GM20000 (cell line): ENCODE measurements at places on chromosomes 11 and 22.

DNA sequence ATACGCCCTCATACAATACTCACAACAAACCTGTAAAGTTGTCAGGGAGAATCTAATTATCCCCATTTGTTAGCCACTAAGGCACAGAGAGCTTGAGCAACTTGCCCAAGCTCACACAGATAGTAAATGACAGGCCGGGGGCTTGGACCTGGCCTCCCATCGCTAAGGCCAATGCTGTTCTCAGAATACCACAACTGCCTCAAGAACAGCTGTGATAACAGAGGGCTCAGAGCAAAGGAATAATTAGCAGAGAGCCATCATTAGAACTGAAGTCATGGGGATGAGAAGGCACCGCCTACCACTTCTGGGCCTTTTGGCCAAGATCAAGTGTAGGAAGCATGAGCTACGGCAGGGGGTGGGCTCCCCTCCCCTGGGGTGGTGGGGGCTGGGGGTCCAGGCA is 98.6 kb downstream of the FEZ1 start:
- DNase-seq, result no peak

GRCh38 chr22:49186762-49187161 is 640.9 kb downstream of the BRD1 start:
- DNase-seq, result no peak

- no peak for DNase-seq
Observed at GRCh38 chr11:69127081-69127850, 28.5 kb upstream of the SMIM38 start.

- DNase-seq, result no peak
Observed at GRCh38 chr22:18120857-18121256, 10.2 kb downstream of the TUBA8 start.

DNA sequence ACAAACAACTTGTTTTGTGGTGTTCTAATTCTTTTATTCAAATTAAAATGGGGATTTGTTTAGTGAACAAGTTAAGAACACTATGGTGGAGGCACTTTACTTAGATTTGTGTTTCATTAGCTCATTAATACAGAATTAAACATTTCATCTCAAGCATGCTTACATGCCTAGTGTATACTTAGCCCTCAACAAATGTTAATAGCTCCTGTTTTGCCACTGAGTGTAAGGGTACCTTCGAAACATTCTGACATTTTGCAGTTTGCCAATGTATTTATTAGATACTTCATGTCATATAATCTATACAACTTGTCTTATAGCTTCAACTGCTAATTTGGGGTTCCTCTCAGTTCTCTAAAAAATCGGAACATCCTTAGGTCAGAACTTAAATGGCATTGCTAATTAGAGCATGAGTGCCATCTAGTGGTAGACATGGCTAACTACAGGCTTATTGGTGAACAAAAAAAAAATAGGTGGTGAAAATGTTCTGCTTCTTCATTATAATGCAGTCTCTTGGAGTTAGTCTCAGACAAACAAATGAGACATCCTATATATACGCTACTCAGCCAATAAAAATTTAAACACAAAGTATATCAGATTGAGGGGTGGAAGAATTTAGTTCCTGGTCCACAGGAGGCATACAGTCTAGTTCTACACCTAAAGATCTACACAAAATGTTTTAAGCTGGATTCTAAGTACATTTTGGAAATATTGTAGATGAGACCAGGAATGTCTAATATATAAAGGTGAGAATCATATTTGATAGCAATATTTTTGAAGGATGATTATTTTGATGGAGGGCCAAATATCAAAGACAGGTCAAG is 4.9 kb upstream of the CNTN5 start:
- DNase-seq, result peak; percentile 54

DNA sequence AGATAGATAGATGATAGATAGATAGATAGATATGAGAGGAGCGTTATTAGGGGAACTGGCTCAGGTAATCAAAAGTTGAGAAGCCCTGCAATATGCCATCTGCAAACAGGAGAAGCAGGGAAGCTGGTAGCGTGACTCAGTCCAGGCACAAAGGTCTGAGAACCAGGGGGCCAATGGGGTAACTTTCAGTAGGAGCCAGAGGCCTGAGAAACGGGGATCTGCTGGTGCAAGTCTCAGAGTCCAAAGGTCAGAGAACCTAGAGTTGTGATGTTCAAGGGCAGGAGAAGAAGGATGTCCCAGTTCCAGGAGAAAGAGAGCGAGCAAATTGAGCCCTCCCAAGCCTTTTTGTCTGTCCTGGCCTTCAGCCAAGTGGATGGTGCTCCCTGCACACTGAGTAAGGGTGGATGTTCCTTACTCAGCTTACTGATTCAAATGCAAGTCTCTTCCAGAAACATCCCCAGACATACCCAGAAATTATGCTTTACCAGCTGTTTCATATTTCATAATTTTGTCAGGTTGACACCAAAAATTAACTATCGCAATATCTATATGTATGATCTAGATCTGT is 87.8 kb upstream of the SLC22A12 start:
- DNase-seq, result no peak

GRCh38 chr11:117673602-117674001 is 123.4 kb downstream of the DSCAML1 start:
- DNase-seq, result no peak

- no peak for DNase-seq
Observed at GRCh38 chr22:37884420-37884819, 21.7 kb upstream of the MICALL1 start.

- DNase-seq, result no peak
Observed at GRCh38 chr11:112227471-112227870, 1.2 kb downstream of the PTS start.

GRCh38 chr11:95101935-95102334 is 12.3 kb downstream of the ENDOD1 start:
- DNase-seq, result no peak

DNA sequence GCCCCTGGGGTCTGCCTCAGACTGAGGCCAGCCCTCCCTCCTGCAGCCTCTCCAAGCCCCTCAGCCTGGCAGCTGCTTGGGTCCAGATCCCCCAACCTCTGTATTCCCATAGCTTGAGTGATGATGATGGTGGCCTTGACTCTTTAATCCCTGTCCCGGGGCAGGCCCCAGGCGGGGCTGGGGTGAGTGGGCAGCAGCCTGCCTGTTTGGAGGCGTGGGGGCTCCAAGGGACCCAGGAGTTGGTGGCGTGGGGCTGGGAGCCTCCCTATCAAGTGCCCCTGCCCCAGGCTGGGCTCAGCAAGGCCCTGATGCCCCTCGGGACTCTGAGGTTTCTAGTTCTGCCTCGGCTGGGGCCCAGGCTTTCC is 22.5 kb downstream of the PPIL2 start:
- DNase-seq, result no peak
